ENCODE measurements at places on chromosomes 4 and X. TPM values are rescaled to one million over a fixed set of nuclear protein-coding genes. Genes with fewer than 3 reads are reported as not detected.

Gene SMIM10L2A
- not detected for total RNA-seq

Gene ADGRG2
- 0.11 TPM for total RNA-seq

Gene RIPPLY1
- not detected for total RNA-seq

Gene GABRA4
- not detected for total RNA-seq

Gene SYN1
- 1.5 TPM for total RNA-seq

Gene FGFBP2
- total RNA-seq = not detected

Gene KLF8
- 0.50 TPM for total RNA-seq

Gene ATG4A
- 16.6 TPM for total RNA-seq

Gene DMRTC1
- total RNA-seq = not detected

Gene NAT8L
- total RNA-seq = not detected

GRCh38 chr4:25399510-25399909, 22.4 kb downstream of the ANAPC4 start:
- no peaks in the 10 kb centered on the region for H3K4me1 ChIP-seq
- DNase-seq = no peak
- peaks cover 19% of the 10 kb centered on the region for H3K36me3 ChIP-seq
- no peaks in the 10 kb centered on the region for H3K27me3 ChIP-seq

- no peaks in the 10 kb centered on the region for H3K4me1 ChIP-seq
- DNase-seq = no peak
- 0 out of 2 replicates have a peak, but pooled peaks cover 6% of the 10 kb centered on the region for H3K27me3 ChIP-seq
- no peaks in the 10 kb centered on the region for H3K36me3 ChIP-seq
Measured at GRCh38 chr4:89259301-89260028, 48.1 kb downstream of the GPRIN3 start.

- H3K4me3 ChIP-seq = no peak overlapping the region
- DNase-seq = no peak
- H3K27ac ChIP-seq = no peak overlapping the region
Measured at GRCh38 chrX:112851806-112852205, 11.2 kb upstream of the AMOT start.

GRCh38 chr4:123105026-123105420, 182.6 kb upstream of the NUDT6 start:
- no peaks in the 10 kb centered on the region for H3K4me1 ChIP-seq
- no peak overlapping the region for H3K27ac ChIP-seq
- no peak for DNase-seq
- H3K4me3 ChIP-seq = no peak overlapping the region
- H3K36me3 ChIP-seq = no peaks in the 10 kb centered on the region

GRCh38 chr4:26360864-26361263, 40.0 kb downstream of the RBPJ start:
- DNase-seq = no peak
- H3K4me1 ChIP-seq = peaks cover 6% of the 10 kb centered on the region
- H3K27ac ChIP-seq = no peak overlapping the region

- peak overlapping the region; percentile 75 for H3K27ac ChIP-seq
- H3K4me3 ChIP-seq = no peak overlapping the region
- no peak for DNase-seq
- H3K27me3 ChIP-seq = no peaks in the 10 kb centered on the region
- H3K36me3 ChIP-seq = no peaks in the 10 kb centered on the region
- peaks cover 18% of the 10 kb centered on the region for H3K4me1 ChIP-seq
Measured at GRCh38 chr4:53321151-53321983, 44.5 kb downstream of the SCFD2 start.

- H3K4me3 ChIP-seq = no peak overlapping the region
- H3K36me3 ChIP-seq = no peaks in the 10 kb centered on the region
- H3K27me3 ChIP-seq = no peaks in the 10 kb centered on the region
- H3K4me1 ChIP-seq = no peaks in the 10 kb centered on the region
Measured at GRCh38 chr4:162871990-162872389, 294.7 kb downstream of the NAF1 start.

DNA sequence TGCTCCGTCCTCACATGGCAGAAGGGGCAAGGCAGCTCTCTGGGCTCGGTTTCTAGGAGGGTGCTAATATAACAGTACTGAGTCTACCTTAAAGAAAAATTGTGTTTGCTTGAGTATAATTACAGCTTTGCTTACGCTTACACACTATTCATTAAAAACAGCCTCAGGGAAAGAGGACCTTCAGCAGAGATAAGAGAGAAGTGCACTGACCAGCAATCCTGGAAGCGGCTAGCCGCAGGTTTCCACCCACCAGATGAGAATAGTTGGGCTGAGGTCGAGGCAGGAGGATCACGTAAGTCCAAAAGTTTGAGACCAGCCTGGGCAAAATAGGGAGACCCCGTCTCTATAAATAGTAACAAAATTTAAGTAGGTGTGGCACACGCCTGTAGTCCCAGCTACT, 15.2 kb upstream of the MRFAP1 start:
- no peak overlapping the region for H3K27ac ChIP-seq
- no peaks in the 10 kb centered on the region for H3K4me1 ChIP-seq
- H3K36me3 ChIP-seq = no peaks in the 10 kb centered on the region
- no peaks in the 10 kb centered on the region for H3K27me3 ChIP-seq

- H3K4me3 ChIP-seq = no peak overlapping the region
- no peaks in the 10 kb centered on the region for H3K4me1 ChIP-seq
- no peaks in the 10 kb centered on the region for H3K36me3 ChIP-seq
- no peak for DNase-seq
Measured at GRCh38 chr4:34250562-34250961, 1993.8 kb downstream of the ARAP2 start.

- no peak overlapping the region for H3K4me3 ChIP-seq
- H3K27ac ChIP-seq = no peak overlapping the region
- DNase-seq = no peak
- no peaks in the 10 kb centered on the region for H3K27me3 ChIP-seq
Measured at GRCh38 chrX:13357925-13358324, 38.1 kb upstream of the ATXN3L start.

DNA sequence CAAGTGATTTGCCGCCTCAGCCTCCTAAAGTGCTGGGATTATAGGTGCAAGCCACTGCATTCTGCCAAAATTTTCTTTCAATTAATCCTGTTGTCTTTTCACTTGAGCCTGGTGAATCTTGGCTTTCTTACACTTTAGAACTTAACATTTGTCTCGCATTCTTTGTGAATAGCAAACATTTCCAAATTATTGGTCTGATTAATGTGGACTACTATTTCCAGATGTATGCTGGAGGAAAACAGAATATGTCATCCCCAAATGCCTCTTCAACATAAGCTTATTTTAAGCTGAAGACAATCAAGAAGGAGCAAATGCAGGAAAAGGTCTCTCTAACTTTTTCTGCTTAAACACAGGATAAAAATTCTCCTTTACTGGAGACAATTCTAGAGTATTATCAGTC, 233.4 kb downstream of the PPP4R3C start:
- no peaks in the 10 kb centered on the region for H3K4me1 ChIP-seq
- no peak overlapping the region for H3K27ac ChIP-seq
- no peak overlapping the region for H3K4me3 ChIP-seq
- no peak for DNase-seq
- H3K36me3 ChIP-seq = no peaks in the 10 kb centered on the region

- H3K27me3 ChIP-seq = no peaks in the 10 kb centered on the region
- no peak overlapping the region for H3K27ac ChIP-seq
- no peak for DNase-seq
- no peaks in the 10 kb centered on the region for H3K36me3 ChIP-seq
- H3K4me1 ChIP-seq = no peaks in the 10 kb centered on the region
Measured at GRCh38 chrX:108159028-108159670, 67.6 kb downstream of the ATG4A start.

- no peak for DNase-seq
- no peaks in the 10 kb centered on the region for H3K27me3 ChIP-seq
- no peaks in the 10 kb centered on the region for H3K36me3 ChIP-seq
- no peak overlapping the region for H3K27ac ChIP-seq
- no peaks in the 10 kb centered on the region for H3K4me1 ChIP-seq
- H3K4me3 ChIP-seq = no peak overlapping the region
Measured at GRCh38 chr4:11475871-11476270, 47.2 kb upstream of the HS3ST1 start.

DNA sequence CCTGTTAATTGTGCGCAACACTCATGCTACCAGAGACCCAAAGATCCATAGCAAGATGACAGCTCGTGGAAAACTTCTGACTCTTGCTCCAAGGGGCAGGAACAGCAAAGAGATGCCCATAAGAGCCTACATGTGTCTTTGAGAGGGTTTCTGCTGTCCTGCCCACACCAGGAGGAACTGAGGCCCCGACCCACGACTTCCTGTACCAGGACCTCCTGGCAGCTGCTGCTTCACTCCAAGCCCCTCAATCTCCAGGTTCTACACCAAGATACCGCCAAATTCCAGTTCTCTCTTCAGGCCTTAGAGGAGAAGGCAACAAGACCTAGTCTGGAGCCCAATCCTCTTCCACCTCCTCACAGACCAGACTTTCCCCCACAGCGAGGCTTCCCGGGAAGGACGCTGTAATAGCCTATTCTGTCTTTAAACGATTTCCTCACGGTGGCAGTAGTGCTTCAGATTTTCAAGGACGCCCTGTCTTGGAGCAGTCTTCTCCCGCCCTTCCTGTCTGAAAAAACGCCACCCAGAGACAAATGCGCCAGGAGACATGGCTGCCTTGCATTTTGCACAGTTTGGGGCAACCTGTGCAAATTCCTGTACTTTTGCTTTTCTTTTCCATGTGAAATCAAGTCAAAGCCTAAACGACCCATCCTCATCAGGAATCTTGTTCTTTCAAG, 230.2 kb upstream of the STK26 start:
- H3K36me3 ChIP-seq = peaks cover 4% of the 10 kb centered on the region
- no peaks in the 10 kb centered on the region for H3K27me3 ChIP-seq
- peak overlapping the region; percentile 33 for H3K4me3 ChIP-seq
- peaks cover 17% of the 10 kb centered on the region for H3K4me1 ChIP-seq
- peak; percentile 88 for DNase-seq
- H3K27ac ChIP-seq = peak overlapping the region; percentile 70

DNA sequence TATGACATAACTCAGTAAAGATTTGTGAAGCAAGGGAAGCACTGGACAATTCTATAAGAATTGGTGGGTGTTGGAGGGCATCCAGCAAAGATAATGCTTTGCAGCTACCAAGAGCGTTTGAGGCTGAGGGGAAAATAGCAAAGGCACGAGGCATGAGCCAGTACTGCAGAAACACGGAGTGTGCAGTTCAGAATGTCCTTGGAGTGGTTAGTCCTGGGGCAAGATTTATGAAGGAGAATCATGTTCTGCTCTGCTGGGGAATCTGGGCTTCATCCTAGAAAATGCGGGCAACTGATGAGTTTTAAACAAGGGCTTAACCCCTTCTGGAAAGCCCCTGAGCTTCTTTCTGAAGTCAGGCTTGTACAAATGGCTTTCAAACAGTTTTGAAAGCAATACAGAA, 452.5 kb downstream of the IL15 start:
- H3K4me1 ChIP-seq = no peaks in the 10 kb centered on the region
- no peaks in the 10 kb centered on the region for H3K27me3 ChIP-seq
- H3K4me3 ChIP-seq = no peak overlapping the region
- H3K27ac ChIP-seq = no peak overlapping the region
- no peak for DNase-seq
- H3K36me3 ChIP-seq = no peaks in the 10 kb centered on the region

- H3K4me1 ChIP-seq = peaks cover 45% of the 10 kb centered on the region
- no peak overlapping the region for H3K4me3 ChIP-seq
- peaks cover 36% of the 10 kb centered on the region for H3K36me3 ChIP-seq
Measured at GRCh38 chr4:5753766-5754528, 42.9 kb downstream of the EVC start.

- H3K4me3 ChIP-seq = no peak overlapping the region
- H3K27ac ChIP-seq = no peak overlapping the region
- no peaks in the 10 kb centered on the region for H3K36me3 ChIP-seq
- DNase-seq = no peak
- no peaks in the 10 kb centered on the region for H3K27me3 ChIP-seq
- no peaks in the 10 kb centered on the region for H3K4me1 ChIP-seq
Measured at GRCh38 chr4:88952081-88952480, 104.9 kb downstream of the FAM13A start.

GRCh38 chrX:13265549-13266132, 54.2 kb downstream of the ATXN3L start:
- DNase-seq = no peak
- H3K27me3 ChIP-seq = no peaks in the 10 kb centered on the region
- H3K4me3 ChIP-seq = no peak overlapping the region
- H3K4me1 ChIP-seq = peaks cover 9% of the 10 kb centered on the region

GRCh38 chr4:183264614-183265013, 55.5 kb downstream of the CLDN22 start:
- peaks cover 15% of the 10 kb centered on the region for H3K4me1 ChIP-seq
- peaks cover 94% of the 10 kb centered on the region for H3K36me3 ChIP-seq
- H3K4me3 ChIP-seq = no peak overlapping the region
- no peak for DNase-seq
- H3K27ac ChIP-seq = no peak overlapping the region

- H3K27ac ChIP-seq = no peak overlapping the region
- no peaks in the 10 kb centered on the region for H3K36me3 ChIP-seq
- peaks cover 41% of the 10 kb centered on the region for H3K4me1 ChIP-seq
- no peak overlapping the region for H3K4me3 ChIP-seq
Measured at GRCh38 chrX:68438575-68438974, 5.3 kb upstream of the OPHN1 start.

GRCh38 chrX:118271775-118272174, 74.1 kb upstream of the WDR44 start:
- no peak overlapping the region for H3K4me3 ChIP-seq
- no peak overlapping the region for H3K27ac ChIP-seq
- no peaks in the 10 kb centered on the region for H3K27me3 ChIP-seq
- H3K4me1 ChIP-seq = no peaks in the 10 kb centered on the region
- no peaks in the 10 kb centered on the region for H3K36me3 ChIP-seq
- no peak for DNase-seq

- no peak overlapping the region for H3K27ac ChIP-seq
- no peak for DNase-seq
- H3K27me3 ChIP-seq = no peaks in the 10 kb centered on the region
- H3K4me1 ChIP-seq = no peaks in the 10 kb centered on the region
- no peak overlapping the region for H3K4me3 ChIP-seq
Measured at GRCh38 chrX:16771483-16772398, 14.5 kb upstream of the TXLNG start.

DNA sequence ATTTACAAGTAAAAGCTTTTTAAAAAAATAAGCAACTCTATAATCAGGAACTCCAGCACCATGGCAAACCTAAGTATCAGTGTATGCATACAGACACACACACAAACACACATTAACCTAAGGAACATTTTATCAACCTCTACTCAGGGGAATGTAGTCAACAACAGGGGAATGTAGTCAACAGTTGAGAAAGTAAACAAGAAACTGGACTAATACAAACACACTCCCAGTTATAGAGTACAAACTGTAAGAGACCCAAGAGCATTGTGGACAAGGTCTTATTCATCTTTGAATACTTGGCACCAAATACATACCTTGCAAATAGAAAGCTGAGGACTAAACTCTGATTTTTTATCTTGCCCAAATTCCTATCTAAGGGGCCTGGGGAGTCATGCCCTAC, 36.2 kb downstream of the PAPSS1 start:
- DNase-seq = no peak
- peaks cover 11% of the 10 kb centered on the region for H3K36me3 ChIP-seq
- H3K4me3 ChIP-seq = no peak overlapping the region
- no peak overlapping the region for H3K27ac ChIP-seq

DNA sequence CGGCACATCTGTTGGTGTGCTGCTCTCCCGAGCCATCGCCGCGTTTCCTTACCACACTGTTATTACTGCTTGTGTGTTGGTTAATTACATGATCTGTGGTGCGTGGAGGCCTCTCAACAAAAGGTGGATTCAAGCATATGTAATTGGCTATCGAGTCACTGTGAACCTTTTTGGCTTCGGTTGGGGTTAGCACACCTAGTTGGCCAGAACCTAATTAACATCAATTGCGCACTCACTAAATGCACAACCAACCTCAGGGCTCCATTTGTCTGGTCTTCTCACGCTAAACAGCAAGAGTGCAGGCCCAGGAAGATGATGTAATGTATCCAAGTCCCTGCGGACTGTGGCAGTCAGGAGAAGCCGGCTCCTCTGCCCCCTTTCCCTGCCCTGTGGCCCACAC, 17.4 kb downstream of the ENPP6 start:
- no peak overlapping the region for H3K4me3 ChIP-seq
- H3K27me3 ChIP-seq = no peaks in the 10 kb centered on the region
- DNase-seq = no peak

Measured in SJSA1 (cell line).